ENCODE measurements at places on chromosomes 7 and 10. TPM values are rescaled to one million over a fixed set of nuclear protein-coding genes. Genes with fewer than 3 reads are reported as not detected.

The SLC29A4 gene
- 7.3 TPM for total RNA-seq

The LRRC4 gene
- 0.16 TPM for total RNA-seq

The RELN gene
- 1.8 TPM for total RNA-seq

The ACTL6B gene
- total RNA-seq, result not detected

The ENTPD1 gene
- 6.3 TPM for total RNA-seq

The FKBP6 gene
- not detected for total RNA-seq

The CH25H gene
- total RNA-seq, result 4.2 TPM

The PSTK gene
- total RNA-seq, result 7.9 TPM

The HTR5A gene
- not detected for total RNA-seq

The AASS gene
- 16.1 TPM for total RNA-seq

The TEX47 gene
- not detected for total RNA-seq

The TWIST1 gene
- 4.0 TPM for total RNA-seq

The METTL27 gene
- total RNA-seq, result 2.9 TPM

The AUTS2 gene
- total RNA-seq, result 70.5 TPM

The ANK3 gene
- total RNA-seq, result 125 TPM

The AOC1 gene
- total RNA-seq, result 1.9 TPM

The PIK3CG gene
- total RNA-seq, result 2.4 TPM

The NPC1L1 gene
- total RNA-seq, result not detected

The SGMS1 gene
- total RNA-seq, result 161 TPM

The H2BK1 gene
- total RNA-seq, result not detected

The ASIC3 gene
- 2.7 TPM for total RNA-seq

The RBP4 gene
- total RNA-seq, result 20.3 TPM

The JAZF1 gene
- total RNA-seq, result 5.0 TPM

The IDE gene
- total RNA-seq, result 300 TPM

The CELF2 gene
- total RNA-seq, result 8.7 TPM

The PPP1R3C gene
- 7.5 TPM for total RNA-seq

The FAM25A gene
- total RNA-seq, result 699 TPM

The TCAF2 gene
- 9.0 TPM for total RNA-seq

The TUBAL3 gene
- total RNA-seq, result not detected

The TDRD1 gene
- total RNA-seq, result 0.42 TPM

The CCL26 gene
- total RNA-seq, result not detected

The FAM241B gene
- total RNA-seq, result 2.4 TPM

The LSM8 gene
- total RNA-seq, result 19.4 TPM

The IGFBP1 gene
- 0.48 TPM for total RNA-seq

The LIPN gene
- total RNA-seq, result 7.2 TPM

The PRSS37 gene
- total RNA-seq, result not detected

The ATG9B gene
- total RNA-seq, result 195 TPM
